ENCODE measurements at places on chromosomes 12 and 14.

GRCh38 chr14:65200454-65200853 lies 98.1 kb upstream of the MAX start:
- no peak for DNase-seq

GRCh38 chr14:60266021-60266937 lies 17.3 kb downstream of the PPM1A start:
- peak; percentile 23 for DNase-seq

- no peak for DNase-seq
Observed at GRCh38 chr14:52380294-52380693, 66.2 kb downstream of the PTGER2 start.

DNA sequence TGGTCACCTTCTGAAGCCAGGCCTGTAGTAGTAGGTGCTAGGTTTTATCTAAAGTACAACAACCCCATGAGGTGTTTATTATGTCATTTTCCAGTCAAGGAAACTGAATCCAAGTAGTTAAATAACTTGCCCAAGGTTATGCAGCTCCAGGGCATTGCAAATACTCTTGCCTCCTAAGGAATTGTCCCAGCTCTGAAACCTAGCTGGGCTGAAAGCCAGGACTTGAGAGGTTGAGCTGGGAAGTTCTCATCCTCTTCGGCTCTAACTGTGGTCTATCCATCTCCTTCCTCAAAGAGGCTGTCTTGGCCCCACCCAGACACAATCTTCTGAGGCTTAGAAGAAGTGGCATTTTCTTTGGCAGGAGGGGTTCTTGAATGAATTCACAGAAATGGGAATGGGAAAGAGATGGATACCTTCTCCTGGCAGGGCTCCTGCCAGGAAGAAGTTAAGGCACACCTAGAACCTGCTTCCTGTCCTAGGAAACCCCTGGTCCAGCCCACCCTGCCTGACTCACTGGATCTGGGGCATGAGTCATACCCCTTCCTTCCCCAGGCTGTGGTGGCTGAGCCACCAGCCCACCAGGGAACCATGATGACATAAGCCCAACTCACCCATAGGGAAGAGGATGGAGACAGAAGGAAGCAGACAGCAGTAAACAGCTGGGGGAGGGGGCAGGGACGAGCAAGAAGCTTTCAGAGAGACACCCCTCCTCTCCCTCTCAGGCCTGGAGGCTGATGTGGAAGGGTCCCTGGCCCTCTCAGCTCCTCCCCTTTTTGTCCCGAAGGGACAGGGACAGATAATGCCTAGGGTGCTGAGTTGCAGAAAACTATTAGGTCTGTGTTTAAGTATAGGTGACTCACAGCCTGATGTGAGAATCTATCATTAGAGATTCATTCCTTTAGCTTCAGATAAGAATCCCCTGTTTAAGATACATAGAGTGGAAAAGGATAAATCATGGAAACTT lies 2.1 kb upstream of the PLEK2 start:
- DNase-seq: no peak

DNA sequence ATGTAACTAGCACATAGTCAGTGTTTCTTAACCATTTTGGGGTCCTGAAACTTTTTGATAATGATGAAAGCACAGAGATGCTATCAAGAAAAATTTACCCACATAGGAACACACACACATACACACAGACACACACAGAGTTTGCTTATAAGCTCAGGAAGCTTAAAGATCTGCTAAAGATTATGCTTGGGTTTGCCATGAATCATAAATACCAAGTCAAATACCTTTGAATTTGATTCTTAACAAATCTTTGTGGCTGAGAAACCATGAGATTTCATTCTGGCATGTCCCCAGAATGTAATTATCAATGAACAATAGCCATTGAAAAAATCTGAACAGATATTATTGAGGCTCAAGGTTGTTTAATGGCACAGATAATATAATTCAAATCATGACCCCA lies 89.2 kb downstream of the NTS start:
- no peak for DNase-seq

GRCh38 chr14:97107760-97108159 lies 310.6 kb downstream of the VRK1 start:
- no peak for DNase-seq
